ENCODE measurements at places on chromosomes 4 and X.

- H3K4me1 ChIP-seq, result peaks cover 23% of the 10 kb centered on the region
- H3K36me3 ChIP-seq, result no peaks in the 10 kb centered on the region
- H3K4me3 ChIP-seq, result peak overlapping the region; percentile 53
- H3K27ac ChIP-seq, result no peak overlapping the region
Observed at GRCh38 chr4:42151568-42152506, 618 bp downstream of the BEND4 start.

GRCh38 chr4:140609548-140610425 lies 41.0 kb upstream of the UCP1 start:
- no peak overlapping the region for H3K4me3 ChIP-seq
- DNase-seq, result no peak
- no peaks in the 10 kb centered on the region for H3K36me3 ChIP-seq
- H3K27me3 ChIP-seq, result no peaks in the 10 kb centered on the region
- no peak overlapping the region for H3K27ac ChIP-seq
- H3K4me1 ChIP-seq, result no peaks in the 10 kb centered on the region

DNA sequence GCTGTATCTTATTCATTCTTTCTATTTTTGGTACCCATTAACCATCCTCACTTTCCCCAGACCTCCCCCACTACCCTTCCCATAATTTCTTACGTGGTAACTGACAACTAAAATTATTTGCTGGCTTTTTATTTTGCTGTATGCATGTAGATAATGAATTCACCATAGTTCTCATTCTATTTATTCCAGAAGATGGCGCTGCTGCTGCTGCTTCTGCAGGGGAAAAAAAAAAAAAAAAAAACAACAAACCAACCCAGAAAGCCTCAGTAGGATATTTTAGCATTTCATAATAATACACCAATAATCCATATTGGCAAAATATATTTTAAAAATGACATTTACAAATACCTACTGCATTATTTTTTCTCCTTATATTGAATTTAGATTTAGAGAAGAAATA lies 416.6 kb upstream of the MAGEB18 start:
- H3K27me3 ChIP-seq, result no peaks in the 10 kb centered on the region
- H3K27ac ChIP-seq, result no peak overlapping the region
- no peak overlapping the region for H3K4me3 ChIP-seq
- no peak for DNase-seq

GRCh38 chr4:81256059-81256970 lies 41.3 kb upstream of the PRKG2 start:
- H3K4me1 ChIP-seq, result no peaks in the 10 kb centered on the region
- no peak overlapping the region for H3K4me3 ChIP-seq
- H3K27ac ChIP-seq, result no peak overlapping the region
- H3K36me3 ChIP-seq, result no peaks in the 10 kb centered on the region

GRCh38 chrX:20026278-20026677 lies 35.4 kb upstream of the BCLAF3 start:
- H3K36me3 ChIP-seq, result no peaks in the 10 kb centered on the region
- no peak overlapping the region for H3K4me3 ChIP-seq
- no peaks in the 10 kb centered on the region for H3K27me3 ChIP-seq
- no peak for DNase-seq
- no peak overlapping the region for H3K27ac ChIP-seq

- H3K4me3 ChIP-seq, result no peak overlapping the region
- no peaks in the 10 kb centered on the region for H3K27me3 ChIP-seq
- no peak overlapping the region for H3K27ac ChIP-seq
Observed at GRCh38 chr4:177302371-177303100, 7.1 kb upstream of the NEIL3 start.

- H3K4me3 ChIP-seq, result no peak overlapping the region
- no peak overlapping the region for H3K27ac ChIP-seq
- peak; percentile 30 for DNase-seq
- peaks cover 19% of the 10 kb centered on the region for H3K36me3 ChIP-seq
- no peaks in the 10 kb centered on the region for H3K4me1 ChIP-seq
- no peaks in the 10 kb centered on the region for H3K27me3 ChIP-seq
Observed at GRCh38 chrX:47156611-47157520, 11.8 kb downstream of the RBM10 start.

DNA sequence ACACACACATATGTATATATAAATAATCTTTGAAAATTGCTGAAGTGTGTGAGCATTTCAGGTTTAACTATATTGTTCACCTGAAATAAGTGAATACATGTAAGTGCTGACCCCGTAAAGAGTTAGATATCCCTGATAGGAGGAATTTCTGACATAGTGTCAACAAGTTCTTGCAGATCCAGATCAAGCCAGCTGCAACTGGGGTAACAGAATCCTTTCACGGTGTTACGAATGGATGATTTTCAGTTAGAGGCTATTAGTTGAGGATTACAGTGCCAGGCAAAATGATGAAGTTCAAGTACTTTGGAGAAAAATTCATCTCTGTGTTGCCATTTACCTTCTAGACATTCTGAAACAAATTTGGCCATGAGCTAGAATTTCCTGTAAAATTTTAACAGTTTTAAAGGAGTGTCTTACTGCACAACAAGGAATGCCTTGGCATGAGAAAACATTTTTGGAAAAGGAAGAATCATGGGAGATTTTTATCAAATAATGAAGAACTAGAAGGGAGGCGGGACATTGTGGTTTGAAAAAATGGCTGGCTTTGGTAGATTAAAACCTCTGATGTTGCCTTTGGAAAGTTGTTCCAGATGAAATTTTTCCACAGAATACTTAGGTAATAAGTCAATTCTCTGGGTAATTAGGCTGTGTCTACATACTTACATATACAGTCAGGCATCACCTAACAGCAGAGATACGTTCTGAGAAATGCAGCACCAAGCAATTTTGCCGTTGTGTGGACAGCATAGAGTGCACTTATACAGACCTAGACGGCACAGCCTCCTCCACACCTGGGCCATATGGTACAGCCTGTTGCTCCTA lies 84.4 kb upstream of the FAT1 start:
- no peak overlapping the region for H3K27ac ChIP-seq
- no peaks in the 10 kb centered on the region for H3K4me1 ChIP-seq
- H3K36me3 ChIP-seq, result no peaks in the 10 kb centered on the region
- H3K4me3 ChIP-seq, result no peak overlapping the region
- DNase-seq, result no peak
- H3K27me3 ChIP-seq, result no peaks in the 10 kb centered on the region

DNA sequence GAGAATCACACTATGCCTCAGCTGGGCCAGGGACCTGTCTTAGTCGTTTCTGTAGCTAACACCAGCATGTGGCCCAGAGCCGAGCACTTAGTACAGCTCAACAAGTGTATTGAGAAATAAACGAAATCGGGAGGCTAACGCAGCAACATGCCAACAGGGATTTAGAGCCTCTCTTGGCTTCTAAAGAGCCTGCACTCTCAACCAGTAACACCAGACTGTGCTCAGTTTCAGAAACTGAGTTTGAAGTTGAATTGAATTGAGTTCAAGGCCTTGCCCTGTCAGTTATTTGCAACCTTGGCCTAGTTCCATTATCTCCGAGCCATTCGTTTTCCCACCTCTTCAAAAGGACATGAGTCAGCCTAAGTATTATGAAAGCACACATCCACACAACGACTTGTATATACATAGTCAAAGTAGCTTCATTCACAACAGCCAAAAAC lies 71.3 kb upstream of the LDB2 start:
- peaks cover 21% of the 10 kb centered on the region for H3K4me1 ChIP-seq
- no peaks in the 10 kb centered on the region for H3K27me3 ChIP-seq
- no peak overlapping the region for H3K27ac ChIP-seq
- peak; percentile 82 for DNase-seq

DNA sequence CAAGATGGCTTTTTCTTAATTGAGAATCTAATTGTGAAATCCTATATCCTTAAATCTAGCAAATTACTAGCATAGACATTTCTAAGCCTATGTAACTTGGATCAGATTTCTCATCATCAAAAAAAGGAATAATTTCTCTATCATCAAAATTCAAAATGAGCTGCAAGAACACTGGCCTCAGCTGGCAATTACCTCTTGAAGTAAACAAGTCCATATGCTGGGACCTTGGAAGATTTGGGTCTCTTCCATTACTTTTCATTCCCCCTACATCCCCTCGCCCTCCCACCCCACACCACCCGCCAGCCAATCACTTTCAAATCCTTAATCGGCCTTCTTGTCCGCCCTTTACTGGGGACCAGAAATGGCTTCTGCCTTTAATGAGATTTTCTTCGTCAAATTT lies 23.3 kb upstream of the MBTPS2 start:
- H3K27ac ChIP-seq, result no peak overlapping the region
- H3K27me3 ChIP-seq, result no peaks in the 10 kb centered on the region
- no peak for DNase-seq
- H3K4me1 ChIP-seq, result no peaks in the 10 kb centered on the region
- no peak overlapping the region for H3K4me3 ChIP-seq
